Activated naive CD4-positive, alpha-beta T cell (primary cell): ENCODE measurements at places on chromosomes 5 and 9.

- DNase-seq, result no peak
Measured at GRCh38 chr9:81344366-81344765, 345.0 kb downstream of the TLE1 start.

DNA sequence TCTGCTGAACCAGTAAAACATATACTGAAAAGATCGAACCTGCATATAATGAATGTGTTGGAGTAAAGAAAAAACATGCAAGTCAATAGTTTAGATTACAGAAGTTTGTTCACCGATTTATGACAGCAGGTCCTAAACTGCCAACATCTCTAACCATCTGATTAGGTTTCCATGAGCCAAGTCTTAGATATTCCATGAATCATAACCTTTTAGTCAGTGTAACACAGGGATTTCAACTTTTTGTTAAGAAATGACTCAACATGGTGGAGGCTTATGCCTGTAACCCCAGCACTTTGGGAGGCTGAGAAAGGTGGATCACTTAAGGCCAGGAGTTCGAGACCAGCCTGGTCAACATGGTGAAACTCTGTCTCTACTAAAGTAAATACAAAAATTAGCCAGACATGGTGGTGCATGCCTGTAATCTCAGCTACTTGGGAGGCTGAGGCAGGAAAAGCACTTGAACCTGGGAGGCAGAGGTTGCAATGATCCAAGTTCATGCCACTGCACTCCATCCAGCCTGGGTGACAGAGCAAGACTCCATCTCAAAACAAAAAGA lies 38.7 kb downstream of the APC start:
- no peak for DNase-seq

DNA sequence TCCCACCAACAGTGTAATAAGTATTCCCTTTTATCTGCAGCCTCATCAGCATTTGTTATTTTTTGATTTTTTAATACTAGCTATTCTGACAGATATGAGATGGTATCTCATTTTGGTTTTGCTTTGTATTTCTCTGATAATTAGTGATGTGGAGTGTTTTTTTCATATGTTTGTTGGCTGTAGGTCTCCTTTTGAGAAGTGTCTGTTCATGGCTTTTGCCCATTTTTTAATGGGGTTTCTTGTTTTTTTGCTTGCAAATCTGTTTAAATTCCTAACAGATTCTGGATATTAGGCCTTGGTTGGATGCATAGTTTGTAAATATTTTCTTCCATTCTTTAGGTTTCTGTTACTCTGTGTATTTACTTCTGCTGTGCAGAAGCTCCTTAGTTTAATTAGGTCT lies 445.4 kb upstream of the DAB2 start:
- DNase-seq, result no peak

GRCh38 chr5:125981016-125981415 lies 442.2 kb upstream of the GRAMD2B start:
- DNase-seq, result no peak

GRCh38 chr5:108642170-108642906 lies 105.4 kb upstream of the FER start:
- peak; percentile 1 for DNase-seq

GRCh38 chr9:107971241-107971640 lies 481.7 kb upstream of the KLF4 start:
- no peak for DNase-seq

GRCh38 chr5:73093943-73094342 lies 26.4 kb upstream of the TMEM171 start:
- DNase-seq, result no peak

DNA sequence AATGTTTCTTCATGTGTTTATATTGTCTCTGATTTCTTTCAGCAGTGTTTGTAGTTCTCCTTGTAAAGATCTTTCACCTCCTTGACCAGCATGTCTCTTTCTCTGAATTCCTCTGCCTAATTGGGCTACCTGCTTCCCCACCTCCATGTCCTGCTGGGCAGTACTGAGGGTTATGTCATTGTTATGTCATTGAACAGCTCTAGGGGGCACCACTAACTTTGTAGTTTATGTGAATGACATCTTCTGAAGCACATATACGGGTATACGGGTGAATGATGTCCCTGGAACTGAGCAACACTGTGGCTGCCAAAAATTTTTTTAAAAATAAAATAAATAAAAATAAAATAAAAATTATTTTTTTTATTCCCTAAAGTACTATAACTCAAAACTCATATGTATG lies 16.9 kb upstream of the SNCAIP start:
- DNase-seq, result no peak

DNA sequence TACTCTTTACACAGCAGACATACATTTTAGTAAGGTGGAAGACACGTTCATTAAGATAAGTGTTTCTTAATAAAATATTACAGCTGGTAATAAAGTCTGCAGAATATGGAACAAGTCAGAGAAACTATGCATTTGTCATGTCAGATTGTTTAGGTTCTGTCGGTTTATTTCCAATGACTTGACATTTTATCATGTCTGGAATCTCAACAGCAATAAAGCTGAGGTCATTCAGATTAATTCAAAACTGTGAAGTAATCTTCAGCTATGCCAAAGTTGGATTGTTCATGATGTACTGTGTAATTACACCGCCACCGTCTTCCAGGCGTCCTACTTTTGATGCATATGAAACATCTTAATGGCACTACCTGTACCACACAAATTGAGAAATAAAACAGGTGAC lies 1032.6 kb downstream of the CDH12 start:
- no peak for DNase-seq

DNA sequence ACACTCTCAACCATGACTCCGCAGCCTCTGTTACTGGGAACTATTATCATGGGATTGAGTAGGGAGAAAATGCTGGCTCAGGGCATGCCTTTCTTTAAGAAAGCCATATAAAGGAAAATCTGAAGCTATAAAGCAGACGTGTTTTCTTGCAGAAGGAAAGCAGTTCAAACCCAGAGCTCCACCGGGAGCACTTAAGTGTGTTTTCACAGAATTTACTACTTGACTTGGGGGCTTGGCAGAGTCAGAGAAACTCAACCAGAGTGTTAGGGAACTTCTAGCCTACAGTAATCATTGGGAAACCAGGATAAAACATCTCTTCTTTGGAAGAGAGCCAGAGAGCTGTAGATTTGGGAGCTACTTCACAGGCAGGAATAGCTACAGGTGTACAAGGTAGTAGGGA lies 283.4 kb upstream of the ADRA1B start:
- no peak for DNase-seq
